ENCODE measurements at places on chromosomes 1 and 21.

DNA sequence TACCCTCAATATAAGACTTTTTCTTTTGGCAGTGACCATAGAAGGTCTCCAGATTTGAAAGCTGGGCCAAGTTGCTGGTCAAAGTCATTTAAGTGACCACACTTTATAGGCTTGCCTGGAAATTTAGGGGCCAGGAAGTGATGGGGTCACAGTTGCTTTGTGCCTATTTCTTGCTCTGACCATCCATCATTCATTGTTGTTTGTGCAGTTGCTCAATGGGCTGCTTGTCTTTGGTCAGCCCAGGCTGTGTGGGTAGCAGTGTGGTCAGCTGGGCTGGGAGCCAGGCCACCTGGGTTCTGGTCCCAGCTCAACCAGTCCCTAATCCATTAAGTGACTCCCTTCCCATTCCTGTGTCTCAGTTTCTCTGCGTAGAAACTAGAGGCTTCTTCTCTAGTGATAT lies 2.1 kb upstream of the OTUD7B start:
- DNase-seq, result no peak

- DNase-seq, result no peak
Measured at GRCh38 chr1:217274416-217274815, 356.5 kb downstream of the GPATCH2 start.

- no peak for DNase-seq
Measured at GRCh38 chr1:2980849-2981248, 40.4 kb upstream of the ACTRT2 start.

DNA sequence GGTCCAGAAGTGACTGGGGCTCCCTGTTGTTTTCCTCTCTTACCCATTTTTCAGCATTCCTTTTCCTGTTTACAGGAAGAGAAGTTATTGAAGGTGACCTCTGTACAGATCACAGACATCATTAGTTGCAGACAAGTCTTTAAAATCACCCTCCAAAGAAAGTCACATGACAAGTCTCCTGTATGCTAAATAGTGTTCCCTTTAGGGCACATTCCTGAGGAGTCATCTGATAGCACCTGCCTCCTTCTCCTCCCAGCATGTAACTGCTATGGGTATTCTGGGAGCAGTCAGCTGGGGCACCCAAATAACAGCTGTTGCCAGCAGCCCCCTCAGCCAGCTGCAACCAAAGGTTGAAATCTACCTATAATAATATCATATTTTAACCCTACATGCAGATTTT lies 200.6 kb downstream of the PTGER3 start:
- no peak for DNase-seq

DNA sequence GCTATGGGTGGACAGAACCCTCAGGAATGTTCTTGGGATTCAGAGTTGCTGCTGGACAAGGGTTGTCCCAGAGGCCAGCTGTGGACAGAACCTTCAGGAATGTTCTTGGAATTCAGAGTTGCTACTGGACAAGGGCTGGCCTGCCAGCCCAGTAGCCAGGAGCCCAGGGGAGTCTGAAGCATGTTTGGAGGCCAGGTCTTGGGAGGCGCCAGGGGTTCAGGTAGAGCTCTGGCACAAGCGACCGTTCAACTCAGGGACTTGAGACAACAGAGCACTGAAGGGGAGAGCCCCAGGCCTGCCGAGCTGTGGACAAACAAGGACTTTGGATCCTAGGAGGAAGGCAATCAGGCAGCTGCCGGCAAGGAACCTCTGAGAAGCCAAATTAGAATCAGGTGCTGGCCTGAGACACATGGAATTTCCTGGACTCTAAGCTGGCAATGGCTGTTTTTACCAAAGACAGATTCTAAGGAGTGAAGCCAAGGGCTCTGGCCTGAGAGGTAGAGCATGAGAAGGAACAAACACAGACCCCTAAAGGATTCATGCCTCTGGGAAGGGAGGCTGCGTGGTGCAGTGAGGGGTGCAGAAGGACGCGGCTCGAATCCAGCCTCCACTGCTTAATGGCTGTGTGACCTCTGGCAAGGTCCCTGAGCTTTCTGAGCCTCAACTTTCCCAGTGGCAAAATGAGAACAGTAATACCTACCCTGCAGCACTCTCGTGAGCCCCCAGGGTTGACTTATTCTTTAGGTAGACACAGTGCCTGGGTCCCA lies 13.4 kb downstream of the PLA2G5 start:
- no peak for DNase-seq

Data from suppressor macrophage treated with lipopolysaccharide for 4 hours (primary cell).